ENCODE measurements at places on chromosomes 7 and 10.

GRCh38 chr7:157737151-157738065, 400.6 kb downstream of the DNAJB6 start:
- no peak for DNase-seq

DNA sequence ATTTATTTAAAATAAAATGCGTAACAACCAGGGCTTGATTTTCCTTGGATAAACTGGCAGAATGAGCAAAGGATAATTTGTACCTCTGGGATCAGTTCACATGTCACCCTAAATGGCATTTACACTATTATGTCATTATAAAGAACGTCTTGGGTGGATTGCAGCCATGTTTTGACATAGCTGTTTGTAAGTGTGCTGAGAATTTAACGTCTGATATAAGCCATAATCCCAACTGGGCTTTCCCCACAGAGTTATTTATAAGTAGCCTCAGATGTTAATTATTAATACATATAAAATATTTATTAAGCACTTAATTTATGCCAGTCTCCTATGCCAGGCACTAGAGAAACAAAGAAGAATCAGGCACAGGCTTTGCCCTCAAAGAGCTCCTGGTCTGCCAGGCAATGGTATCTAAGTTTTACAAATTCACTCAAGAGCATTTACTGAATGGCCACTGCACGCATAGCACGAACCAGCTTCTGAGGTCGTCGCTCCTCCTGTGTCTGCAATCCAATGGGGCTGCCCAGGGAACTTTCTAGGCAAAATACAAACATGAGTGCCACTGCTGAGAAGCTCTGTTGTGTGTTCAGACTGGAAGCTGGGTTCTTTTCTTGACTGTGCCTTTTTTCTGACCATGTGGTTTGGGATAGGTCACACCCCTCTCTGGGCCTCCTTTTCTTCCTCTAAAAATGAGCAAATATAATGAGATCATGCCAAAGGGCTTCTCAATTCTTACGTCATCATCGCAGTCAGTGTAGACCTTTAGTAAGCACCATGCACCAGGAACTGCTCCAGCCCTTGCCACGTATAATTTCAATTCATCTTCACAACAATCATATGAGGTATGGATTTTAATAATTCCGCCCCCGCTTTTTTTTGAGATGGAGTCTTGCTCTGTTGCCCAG, 11.3 kb upstream of the CTBP2 start:
- no peak for DNase-seq

- peak; percentile 53 for DNase-seq
These were observed 21.5 kb downstream of the RBM33 start for GRCh38 chr7:155665957-155666287.

DNA sequence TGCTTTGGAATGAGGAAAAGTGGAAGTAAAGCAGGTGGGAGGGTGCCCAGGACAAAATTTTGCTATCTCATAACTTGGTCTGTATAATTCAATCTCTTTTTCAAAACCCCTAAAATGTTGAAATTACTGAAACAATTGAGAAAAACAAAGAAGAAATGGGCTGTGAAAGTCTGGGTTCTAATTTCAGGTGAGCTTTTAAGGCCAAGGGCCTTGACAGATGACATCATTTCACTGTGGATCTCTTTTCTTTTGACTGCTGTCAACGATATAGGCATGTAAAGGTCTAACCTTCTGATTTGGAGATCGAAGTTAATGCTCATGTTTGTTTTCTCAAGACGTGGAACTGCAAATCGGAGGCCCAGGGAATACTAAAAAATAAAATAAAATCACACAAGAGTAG, 127.8 kb downstream of the ITGA8 start:
- DNase-seq = no peak

DNA sequence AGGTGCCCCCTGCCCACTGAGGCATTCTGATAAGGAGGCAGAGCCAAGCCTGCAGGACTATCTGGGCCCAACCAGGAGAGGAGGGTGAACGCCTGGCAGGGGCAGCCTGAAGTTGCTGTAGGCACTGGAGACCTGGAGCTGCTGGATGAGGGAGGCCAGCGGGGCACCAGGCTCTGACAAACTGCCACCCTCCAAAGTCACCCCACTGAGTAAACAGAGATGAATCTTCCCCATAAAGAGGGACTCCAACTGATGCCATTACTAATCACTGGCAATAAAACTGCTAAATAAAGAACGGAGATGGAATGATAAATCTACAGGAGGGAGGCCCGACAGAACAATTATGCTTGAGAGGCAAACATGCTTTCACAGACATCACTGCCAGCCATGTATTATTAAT, 44.2 kb downstream of the DRGX start:
- no peak for DNase-seq

- DNase-seq = peak; percentile 16
These were observed 17.2 kb upstream of the SLC18A3 start for GRCh38 chr10:49592726-49593563.

- DNase-seq = no peak
These were observed 240.4 kb downstream of the KIAA1217 start for GRCh38 chr10:24449321-24449740.

- DNase-seq = peak; percentile 60
These were observed 99.0 kb upstream of the FZD1 start for GRCh38 chr7:91165006-91165845.

- DNase-seq = no peak
These were observed 12.8 kb upstream of the ARID5B start for GRCh38 chr10:61888744-61889143.

- DNase-seq = no peak
These were observed 13.7 kb downstream of the HTRA1 start for GRCh38 chr10:122475100-122475499.

GRCh38 chr7:132897093-132897687, 184.7 kb downstream of the CHCHD3 start:
- DNase-seq = no peak

DNA sequence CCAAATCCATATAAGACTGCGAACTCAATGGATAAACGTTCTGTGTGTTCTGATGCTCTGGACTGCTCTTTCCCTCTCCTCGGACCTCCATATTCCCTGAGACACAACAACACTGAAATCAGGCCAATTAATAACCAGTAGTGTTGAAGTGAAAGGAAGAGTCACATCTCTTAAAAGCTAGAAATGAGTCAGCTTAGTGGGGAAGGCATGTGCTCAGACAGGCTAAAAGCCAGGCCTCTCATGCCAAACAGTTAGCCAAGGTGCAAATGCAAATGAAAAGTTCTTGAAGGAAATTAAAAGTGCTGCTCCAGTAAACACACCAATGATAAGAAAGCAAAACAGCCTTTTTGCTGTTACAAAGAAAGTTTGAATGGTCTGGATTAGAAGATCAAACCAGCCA, 29.3 kb downstream of the TNS3 start:
- peak; percentile 67 for DNase-seq

GRCh38 chr7:15158141-15158810, 255.7 kb upstream of the DGKB start:
- no peak for DNase-seq

DNA sequence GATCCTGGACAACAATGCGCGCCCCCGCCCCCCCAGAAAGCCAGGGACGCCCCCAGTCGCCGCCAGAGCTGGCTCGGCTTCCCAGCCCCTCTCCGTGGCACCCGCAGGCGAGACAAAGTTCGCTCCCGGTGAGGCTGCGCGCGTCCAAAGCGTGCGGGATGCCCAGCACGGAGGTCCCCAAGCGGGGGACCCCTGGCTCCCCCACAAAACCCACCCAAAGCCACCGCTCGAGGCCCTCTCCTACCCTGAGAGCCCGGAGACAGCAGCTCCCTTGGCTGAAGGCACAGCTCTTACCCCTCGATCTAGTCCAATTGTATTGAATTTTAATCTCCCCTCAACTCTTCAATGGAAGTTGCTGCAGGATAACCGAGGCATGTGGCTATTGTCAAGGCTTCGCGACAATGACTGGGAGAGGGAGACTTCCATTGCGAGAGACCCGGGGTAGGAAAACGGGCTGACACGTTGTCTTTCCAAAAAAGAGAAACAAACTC, 305.3 kb downstream of the PRPF18 start:
- DNase-seq = no peak

DNA sequence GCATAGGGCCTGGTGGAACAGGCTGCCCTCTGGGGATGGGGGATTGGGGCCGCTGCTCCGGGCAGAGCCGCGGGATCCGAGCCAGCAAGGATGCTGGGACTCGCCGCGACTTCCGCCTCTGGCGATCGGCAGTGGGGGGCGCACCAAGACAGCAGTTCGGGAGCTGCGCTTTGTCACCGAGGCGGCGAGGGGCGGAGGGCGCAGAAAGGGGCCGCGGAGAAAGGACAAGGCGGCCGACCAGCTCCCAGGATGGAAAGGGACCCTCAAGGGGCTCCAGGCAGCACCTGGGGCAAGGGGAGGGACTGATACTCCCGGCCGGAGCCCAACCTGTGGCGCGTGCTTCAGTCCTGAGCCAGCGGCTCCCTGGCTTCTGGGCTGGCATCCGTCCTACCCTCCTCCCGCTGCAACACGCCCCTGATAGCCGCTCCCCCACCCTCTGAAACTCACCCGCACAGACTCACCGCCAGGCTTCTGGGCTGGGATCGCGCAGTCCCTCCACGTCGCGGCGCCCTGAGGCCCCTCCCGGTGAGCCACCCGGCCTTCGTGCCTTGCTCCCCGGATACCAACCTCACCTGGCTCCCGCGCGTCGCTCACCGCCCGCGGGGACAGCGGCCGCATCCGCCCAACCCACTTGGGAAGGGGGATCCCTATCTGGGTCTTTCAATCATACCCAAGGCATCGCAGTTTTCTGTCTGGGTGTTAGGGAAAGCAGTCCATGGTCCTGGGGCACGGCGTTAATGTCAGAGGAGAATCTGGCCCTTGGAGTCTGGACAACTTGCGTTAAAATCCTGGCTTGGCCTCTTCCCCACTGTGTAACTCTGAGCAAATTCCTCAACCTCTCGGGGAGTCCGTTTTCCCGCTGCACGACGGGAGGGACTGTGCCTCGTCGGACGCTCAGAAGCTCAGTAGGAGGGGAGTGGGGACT, 7.0 kb upstream of the EVX1 start:
- no peak for DNase-seq

GRCh38 chr10:63574011-63574410, 52.8 kb downstream of the REEP3 start:
- DNase-seq = no peak

DNA sequence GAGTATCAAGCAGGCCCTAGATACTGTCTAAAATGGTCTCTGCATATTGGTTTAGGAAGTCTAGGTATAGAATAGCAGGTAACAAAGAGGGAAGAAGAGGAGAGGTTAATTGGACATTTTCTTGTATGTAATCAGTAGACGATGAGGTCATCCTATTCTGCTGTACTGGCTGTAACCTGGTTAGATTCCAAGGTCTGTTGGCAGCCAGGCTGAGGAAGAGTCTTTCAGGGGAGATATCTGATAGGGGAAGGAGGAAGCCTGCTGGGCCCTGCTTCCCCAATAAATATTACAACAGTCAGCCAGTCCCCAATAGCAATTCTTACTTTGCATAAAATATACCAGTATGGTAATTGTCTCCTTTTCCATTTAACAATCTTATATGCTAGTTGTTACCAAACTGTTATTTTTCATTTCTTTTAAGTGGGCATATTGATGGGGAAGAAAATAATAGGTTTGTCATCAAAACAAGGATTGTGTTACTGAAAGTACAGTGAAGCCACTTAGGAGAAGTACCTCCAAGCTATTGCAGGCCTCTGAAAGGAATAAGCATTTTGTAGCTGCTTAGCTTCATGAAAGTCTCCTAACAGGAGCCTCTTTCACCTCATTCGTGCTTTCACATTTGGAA, 186.4 kb downstream of the LRRC4 start:
- DNase-seq = no peak

DNA sequence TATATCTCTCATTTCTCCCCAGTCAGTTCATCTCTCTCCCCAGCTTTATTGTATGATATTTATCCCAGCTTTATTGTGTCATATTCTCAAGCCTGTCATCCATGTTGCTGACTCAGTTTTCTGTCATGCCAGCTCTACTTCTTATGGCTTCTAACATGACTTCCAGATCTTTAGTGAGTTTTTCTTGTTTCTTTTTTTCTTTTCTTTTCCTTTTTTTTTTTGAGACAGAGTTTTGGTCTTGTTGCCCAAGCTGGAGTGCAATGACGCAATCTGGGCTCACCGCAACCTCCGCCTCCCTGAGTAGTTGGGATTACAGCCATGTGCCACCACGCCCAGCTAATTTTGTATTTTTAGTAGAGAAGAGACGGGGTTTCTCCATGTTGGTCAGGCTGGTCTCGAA, 28.7 kb upstream of the CALU start:
- no peak for DNase-seq

GRCh38 chr7:138951953-138952352, 29.2 kb downstream of the KIAA1549 start:
- no peak for DNase-seq

DNA sequence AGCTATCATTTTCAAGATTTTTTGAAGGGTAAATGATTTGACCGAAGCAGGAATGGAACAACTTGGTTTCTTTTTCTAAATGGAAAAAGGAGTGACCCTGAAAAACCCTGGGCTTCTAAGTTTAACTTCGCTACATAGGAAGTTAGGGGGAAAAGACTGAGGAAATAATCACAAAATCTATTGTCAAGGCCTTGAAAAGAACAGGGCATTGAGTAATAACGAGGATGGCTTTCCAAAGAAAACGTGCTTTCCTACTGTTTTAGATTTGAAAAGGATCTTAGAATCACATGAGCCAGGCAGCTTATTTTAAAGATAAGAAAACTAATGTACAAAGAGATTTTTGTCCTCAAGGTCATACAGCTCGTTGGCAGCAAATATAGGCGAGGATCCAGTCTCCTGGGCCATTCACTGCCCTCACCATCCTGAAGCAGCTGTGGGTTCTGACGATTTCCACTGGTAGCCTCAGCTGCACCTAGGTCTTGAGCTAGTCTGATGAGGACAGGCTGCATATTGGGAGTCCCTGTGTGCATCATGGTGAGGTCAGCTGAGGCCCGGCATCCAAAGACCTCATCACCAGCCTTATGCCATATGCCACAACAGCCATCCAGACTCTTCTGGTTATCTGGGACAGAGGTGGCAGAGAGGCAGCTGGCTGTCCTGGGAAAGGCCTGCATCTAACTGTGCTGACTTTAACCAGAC, 384.7 kb upstream of the NRP1 start:
- DNase-seq = no peak

DNA sequence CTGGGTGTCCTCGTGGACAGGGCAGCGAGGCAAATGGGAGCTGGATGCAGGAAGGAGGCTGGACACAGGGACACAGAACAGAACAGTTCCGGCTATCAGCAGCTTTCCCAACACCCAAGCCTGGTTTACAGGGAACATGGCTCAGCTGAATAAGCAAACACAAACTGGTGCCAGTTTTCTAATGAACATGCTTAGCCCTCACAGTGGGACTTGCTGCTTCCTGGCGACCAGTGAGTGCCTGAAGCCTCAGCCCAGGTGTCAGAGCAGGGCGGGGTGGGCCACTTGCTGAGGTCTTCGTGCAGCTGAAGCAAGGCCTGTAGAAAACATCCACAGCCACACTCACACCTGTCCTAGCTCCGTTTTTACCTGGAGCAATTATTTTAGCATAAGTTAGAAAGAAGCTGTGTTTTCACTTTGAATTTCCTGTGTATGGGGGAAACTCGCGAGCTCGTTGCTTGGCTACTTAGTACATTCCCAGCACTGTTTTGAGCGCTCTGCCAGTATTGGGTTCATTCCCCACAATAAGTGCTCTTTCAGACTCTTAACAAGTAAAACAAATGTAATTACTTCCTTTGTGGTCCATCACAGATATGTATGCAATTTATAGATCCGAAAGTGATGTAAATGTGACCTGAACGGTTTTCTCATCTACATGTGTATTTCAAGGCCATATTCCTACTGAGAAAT, 261.2 kb upstream of the SHH start:
- DNase-seq = no peak
